ENCODE measurements at places on chromosomes 16 and 17.

DNA sequence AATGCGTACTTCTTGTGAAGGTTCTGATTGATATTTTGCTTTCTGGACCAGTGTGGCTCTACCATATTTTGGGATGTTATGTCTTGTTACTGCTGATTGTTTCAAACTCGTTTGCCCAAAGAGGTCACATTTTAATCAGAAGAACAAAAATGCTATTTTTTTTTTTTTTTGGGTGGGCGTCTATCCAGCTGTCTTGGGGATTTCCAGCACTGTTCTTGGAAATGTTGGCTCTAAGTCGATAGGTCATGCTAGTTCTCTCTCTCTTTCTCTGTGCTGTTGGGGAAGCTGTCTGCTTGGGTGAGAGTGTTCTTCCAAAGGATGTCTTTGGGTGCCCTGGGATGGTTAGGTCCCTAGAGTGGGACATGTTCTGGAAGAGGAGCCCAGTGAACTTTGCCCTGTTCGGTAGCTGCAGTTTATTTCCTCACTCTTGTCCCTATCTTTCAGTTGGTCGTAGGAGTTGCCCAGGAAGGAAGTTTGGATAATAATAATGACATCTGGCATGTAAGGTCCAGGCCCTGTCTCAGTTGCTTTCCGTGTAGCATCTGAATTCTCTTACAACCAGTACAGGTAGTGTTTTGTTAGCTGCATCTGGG is 2.9 kb downstream of the IRF8 start:
- DNase-seq = no peak

DNA sequence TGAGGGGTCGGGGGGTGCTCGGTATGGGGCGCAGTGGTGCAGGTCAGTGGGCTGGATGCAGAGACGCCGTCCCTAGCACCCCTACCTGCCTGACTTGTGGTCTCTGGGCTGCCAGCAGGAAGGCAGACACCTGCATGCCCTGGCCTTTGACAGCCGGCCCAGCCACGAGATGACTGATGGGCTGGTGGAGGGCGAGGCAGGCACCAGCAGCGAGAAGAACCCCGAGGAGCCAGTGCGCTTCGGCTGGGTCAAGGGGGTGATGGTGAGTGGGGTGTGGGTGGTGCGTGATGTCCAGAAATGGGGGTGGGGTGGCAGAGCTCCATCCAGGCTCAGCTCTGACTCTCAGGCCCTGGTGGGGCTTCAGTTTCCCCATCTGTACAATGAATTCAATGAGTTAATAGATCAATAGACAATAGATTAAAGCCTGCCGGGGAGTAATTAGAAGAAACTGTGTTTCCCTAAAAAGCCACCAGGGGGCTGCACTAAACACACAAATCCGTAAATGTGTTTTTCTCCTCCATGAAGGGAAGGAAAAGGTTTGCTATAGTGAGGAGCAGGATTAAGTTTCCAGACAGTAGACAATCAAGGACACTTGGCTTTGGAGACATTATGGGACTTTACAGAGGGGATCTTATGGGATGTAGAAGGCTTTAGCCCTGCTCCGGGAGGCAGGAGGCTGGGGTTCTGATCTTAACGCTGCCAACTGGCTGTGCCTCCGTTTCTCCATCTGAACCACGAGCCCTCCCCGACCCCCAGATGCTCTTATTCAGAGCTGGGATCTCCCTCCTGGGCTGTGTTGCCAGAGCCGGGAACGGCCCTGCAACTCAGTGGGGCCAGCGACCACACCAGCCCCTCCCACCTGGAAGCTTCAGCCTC is 2.2 kb downstream of the SLC12A3 start:
- DNase-seq = peak; percentile 33

DNA sequence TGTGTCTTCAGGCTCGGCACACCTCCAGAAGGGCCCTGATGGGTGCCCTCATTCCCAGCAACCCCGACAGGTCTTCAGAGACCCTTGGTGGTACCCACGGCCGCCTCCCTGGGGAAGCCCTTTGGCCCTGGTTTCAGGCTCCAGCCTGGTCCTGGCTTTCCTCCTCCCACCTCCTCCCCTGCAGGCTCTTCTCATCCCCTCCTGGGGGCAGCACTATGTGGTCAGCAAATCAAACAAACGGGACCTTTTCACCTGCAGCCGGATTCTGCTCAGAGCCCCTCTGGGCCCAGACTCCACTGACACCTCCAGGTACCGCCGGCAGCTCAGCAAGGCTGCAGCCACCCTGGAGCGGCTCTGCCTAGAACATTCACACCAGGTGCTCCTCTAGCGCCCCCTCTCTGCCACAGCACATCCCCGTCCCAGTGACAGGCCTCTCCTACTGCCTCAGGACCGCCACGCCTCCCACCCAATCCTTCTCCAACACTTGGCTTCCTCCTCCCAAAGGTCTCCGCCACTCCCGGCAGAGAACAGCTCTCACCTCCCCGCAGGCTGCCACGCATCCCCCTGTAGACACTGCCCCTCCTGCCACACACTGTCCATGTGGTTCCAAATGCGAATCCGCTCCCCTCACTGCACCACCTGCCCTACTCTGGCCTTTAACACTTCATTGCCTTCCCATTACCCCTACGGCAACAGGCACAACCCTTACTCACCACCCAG is 12.0 kb downstream of the CORO7 start:
- no peak for DNase-seq

- DNase-seq = no peak
Observed at GRCh38 chr17:46763416-46763815, 55.1 kb downstream of the WNT3 start.

GRCh38 chr16:1615761-1616160 is 3.6 kb downstream of the CRAMP1 start:
- no peak for DNase-seq

DNA sequence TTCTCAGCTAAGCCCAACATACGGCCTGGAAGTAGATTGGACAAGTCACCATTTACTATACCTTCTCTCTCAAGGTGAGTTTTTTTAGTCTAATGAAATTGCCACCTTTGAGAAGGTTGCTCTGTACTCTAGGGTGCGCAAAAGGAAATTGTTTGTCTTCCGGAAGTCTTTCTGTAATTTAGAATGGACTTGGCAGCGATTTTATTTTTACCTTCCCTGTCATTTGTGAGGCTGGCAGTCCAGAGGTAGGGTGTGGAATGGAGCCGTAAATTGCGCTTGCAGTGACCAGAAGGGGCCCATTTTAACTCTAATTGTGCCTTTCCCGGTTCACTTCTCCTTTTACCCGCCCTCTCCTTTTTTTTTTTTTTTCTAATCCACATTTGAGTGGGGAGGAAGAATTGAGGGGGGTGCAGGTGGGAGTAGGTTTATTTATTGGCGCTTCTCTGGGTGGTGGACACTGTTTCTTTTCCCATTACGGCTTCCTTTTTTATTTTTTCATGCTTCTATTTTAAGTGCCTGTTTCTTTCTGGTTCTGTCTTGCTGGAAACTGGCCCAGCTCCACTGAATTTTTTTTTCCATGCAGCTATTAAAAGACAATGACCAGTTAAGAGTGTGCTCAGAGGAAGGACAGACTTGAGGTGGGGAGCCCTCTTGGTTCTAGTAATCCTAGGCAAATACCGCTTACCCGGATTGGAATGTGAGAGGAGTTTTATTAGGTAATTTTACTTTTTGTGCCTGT is 89.7 kb upstream of the CLEC18A start:
- DNase-seq = peak; percentile 36

DNA sequence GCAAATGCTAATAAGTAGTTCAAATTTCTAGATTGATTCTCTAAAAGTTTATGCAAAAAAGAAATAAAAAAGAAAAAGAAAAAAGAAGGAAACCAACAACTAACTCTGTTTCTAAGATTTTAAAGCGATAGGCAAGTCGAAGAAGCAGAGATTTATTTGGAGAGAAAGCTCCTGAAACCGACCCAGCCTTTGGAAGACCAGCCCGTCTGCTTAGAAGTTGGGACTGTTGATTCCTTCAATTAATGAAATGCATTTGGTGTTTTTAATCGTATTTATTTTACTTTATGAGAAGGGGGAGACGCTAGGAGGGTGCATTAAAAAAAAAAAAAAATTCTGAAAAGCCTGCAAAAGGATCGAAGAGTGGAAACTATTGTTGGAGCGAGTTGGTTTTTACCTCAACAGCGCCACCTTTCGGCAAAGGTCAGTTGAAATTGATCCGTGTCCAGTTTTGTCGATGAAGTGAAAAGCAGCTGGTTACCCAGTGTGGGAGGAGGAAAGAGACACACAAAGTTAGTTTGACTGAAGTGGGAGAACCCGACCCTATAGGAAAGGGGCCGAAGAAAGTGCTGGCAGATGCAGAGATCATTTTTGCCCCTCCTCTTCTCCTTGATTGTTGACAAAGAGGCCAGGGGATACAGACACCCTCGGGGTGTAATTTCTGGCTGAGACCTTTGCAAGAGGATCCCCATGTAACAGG is 1.5 kb upstream of the MAF start:
- DNase-seq = peak; percentile 60

- DNase-seq = no peak
Observed at GRCh38 chr16:85894266-85894665, 4.7 kb upstream of the IRF8 start.

DNA sequence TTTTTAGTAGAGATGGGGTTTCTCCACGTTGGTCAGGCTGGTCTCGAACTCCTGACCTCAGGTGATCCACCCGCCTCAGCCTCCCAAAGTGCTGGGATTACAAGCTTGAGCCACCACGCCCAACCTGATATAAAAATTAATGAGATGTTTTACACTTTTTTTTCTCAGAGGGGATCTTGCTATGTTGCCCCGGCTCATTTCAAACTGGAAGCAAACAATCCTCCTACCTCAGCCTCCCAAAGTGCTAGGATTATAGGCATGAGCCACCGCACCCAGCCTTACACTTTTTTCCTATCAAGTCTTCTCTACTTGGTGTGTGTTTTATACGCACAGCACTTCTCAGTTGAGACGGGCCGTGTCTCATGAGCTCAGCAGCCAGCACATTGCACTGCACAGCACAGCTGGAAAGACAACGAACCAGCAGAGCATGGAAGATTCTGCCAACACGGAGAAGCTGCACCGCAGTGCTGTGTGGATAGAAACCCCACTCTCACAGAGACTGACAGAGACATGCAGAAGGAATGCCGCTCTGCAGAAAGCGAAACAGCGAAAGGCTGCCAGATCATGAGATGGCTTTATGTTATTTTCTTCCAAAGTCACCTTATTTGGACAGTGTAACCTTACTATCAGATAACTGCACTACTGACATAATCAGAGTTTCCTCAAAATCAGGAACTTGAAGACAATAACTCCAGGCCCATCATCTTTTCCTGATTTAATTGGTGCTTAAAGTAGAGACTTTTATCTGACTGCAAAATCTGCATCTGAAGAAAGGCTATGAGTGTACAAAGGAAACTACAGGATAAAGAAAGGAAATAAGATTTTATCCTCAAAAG is 6.5 kb upstream of the QRICH2 start:
- no peak for DNase-seq

- no peak for DNase-seq
Observed at GRCh38 chr16:57866529-57866918, 64.2 kb upstream of the KIFC3 start.

DNA sequence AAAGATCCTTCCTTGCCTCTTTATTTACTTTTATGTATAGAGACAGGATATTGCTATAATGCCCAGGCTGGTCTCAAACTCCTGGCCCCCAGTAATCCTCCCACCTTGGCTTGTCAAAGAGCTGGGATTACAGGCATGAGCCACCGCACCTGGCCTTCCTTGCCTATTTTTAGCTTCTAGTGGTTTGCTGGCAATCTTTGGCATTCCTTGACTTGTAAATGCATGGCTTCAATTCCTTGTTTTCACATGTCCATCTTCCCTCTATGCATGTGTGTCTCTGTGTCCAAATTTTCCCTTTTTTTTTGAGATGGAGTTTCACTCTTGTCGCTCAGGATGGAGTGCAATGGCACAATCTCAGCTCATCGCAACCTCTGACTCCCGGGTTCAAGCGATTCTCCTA is 22.5 kb downstream of the HEXIM2 start:
- no peak for DNase-seq

DNA sequence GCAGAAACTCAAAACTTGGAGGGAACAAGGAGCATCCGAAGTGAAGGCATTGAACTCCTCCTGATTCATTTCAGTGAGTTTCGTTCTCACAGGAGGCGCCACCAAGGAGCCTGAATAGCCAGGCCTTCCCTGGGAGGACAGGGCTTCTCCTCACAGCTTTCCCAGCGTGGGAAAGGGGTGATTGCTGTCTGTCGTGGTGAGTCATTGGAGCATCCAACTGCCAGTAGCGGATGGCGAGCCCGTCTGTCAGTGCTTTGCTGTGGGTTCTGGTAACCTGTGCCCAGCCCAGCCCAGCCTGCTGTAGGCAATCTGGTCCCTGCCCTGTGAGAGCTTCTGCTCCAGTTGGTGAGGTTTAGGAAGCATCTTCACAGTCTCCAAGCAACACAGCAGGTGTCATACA is 28.3 kb downstream of the PLCD3 start:
- no peak for DNase-seq

DNA sequence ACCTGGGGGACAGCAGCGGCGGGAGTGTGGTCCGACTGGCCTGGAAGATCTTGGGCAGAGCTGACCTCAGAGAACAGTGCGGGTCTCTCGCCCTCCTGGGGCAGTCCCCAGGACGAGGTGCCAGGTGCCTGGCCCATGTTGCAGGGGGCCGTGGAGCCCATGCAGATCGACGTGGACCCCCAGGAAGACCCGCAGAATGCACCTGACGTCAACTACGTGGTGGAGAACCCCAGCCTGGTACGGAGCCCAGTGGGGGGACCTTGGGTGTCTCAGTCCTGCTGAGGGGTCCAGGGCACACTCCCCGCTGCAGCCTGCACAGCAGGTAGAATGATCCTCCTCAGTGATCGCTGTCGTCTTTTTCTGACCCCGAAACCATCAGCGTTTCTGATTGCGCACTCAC is 1.4 kb downstream of the GPS1 start:
- DNase-seq = no peak

DNA sequence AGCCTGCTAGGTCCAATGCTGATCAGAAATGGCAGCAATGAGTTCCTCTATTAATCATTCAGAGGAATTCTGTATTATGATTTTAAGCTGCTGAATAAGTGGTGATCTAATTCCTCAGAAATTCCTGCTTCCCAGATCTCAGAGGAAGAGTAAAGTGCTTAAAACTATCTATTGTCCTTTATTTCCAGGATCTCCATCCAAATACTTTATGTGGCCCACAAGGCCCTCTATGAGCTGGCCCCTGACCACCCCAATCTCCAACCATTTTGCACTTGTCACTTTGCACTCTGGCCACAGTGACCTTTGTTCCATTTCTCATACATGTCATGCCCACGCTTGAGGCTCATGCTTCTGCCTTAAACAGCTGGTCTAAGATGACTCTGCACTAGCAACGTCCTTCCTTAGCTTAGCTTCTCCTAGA is 93.7 kb downstream of the CA10 start:
- no peak for DNase-seq

DNA sequence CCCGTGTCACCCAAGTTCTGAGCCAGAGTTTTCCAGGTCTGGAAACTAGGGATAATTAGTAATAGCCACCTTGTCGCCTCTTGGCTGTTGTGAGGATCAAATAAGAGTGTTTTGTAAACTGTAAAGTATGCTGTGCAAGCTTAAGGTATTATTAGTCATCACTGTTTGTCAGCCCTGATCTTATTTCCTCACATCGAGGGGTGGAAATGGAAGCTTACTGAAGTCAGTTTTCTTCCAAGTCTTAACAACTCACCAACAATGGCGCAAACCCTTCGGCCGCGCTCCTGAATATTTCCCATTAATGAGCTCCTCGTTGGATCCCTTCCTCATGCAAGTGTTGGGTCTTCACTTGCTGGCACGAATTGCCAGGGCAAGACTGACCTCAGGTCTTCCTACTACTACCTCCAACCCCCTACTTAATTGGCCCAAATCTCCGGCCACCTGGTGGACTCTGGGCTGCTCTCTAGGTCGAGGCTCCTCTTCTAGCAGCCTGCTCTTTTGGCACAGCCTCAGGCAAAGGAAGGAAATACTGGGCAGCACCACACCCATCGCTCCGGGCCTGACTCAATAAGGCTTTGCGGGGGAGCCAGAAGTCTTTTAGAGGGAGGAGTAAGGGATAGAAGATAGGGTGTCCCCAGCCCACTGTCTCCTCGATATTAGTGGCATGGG is 885 bp upstream of the SLC35B1 start:
- DNase-seq = no peak
